ENCODE measurements at places on chromosomes 2 and 18.

- DNase-seq, result no peak
Measured at GRCh38 chr2:122955776-122956175, 1069.3 kb upstream of the CNTNAP5 start.

GRCh38 chr18:13252686-13253410 lies 34.3 kb downstream of the LDLRAD4 start:
- DNase-seq, result no peak

- peak; percentile 59 for DNase-seq
Measured at GRCh38 chr2:12501469-12502158, 215.1 kb upstream of the TRIB2 start.

GRCh38 chr18:63784787-63785452 lies 9.7 kb downstream of the SERPINB7 start:
- DNase-seq, result no peak

DNA sequence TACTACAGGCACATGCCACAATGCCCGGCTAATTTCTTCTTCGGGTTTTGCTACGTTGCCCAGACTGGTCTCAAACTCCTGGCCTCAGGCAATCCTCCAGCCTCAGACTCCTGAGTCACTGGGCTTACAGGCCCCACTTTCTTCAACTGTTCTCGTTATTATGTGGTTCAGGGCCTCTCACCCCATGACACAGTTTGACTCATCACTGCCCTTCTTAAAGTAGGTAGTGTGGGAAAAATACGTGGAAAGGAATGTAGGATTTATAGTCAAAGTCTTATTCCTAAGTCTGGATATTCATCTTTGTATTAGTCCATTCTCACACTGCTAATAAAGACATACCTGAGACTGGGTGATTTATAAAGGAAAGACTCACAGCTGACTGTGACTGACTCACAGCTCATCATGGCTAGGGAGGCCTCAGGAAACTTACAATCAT lies 19.4 kb downstream of the CENPA start:
- DNase-seq, result no peak

- DNase-seq, result no peak
Measured at GRCh38 chr2:160239436-160239835, 39.4 kb upstream of the ITGB6 start.

DNA sequence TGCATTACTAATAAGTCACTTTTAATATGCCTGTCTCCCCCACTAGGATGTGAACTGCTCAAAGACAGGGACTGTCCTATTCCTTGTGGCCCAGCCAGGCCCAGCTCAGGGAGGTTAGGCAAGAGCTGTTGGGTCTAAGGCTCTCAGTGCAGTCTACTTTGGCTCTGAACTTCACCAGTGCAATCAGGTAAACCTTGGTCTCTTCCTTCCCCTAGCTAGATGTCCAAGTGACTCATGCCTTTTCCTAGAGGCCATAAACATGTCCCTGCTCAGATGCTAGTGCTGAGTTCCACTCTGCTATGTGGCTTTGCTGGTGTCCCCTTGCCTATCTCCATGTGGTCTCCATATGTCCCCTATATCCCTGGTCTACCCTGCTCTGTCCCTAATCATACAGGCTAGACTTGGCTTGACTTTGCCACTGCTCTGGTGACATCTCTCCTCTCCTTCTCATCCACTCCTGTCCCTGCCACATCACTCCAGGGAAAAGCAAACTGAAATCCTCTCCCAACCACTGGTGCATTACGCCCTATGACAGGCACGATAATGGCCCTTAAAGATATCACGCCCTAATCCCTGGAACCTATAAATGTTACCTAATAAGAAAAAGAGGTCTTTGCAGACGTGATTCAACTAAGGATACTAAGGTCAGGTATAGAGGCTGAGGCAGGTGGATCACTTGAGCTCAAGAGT lies 45.7 kb upstream of the PPP1CB start:
- DNase-seq, result no peak

DNA sequence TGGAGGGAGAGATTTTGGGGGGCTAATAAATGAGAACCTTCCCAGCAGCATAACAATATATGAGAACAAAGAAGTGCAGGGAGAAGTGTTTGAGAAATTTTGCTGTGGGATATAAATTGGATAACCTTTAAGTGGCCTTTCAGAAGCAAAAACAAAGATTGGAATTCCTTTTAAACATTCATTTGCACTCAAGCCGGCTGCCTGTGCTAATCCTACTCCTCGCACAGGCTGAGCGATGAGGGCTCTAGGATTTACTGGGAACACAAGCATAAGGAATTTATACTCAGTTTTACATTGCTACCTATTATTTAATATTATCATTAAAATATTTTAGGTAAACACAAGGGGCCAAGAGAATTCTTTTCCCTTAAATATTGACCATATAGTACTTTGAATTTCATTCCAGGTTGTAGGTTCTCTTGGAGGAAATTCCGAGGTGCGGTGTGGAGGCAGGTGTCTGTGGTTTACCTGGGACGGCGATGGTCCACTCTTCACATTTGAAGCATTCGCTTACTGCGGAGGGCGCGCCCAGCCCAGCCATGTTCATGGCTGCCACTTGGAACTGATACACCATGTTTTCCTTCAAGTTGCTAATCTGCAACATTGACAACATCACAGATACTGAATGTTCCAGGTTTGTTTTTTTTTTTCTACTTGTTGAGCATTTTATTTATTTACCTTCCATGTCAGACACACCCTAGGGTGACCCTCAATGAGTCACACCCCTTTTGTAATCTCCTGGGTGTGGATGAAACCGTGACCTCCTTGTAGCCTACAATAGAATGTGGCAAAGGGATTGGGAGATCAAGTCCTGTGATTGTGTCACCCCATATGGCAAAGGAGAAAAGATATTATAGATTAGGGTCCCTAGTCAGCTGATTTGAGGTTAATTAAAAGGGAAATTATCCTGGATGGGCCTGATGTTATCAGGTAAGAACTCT lies 100.1 kb downstream of the MYOM1 start:
- DNase-seq, result peak; percentile 42

- no peak for DNase-seq
Measured at GRCh38 chr18:45493830-45494229, 121.4 kb upstream of the SLC14A2 start.

DNA sequence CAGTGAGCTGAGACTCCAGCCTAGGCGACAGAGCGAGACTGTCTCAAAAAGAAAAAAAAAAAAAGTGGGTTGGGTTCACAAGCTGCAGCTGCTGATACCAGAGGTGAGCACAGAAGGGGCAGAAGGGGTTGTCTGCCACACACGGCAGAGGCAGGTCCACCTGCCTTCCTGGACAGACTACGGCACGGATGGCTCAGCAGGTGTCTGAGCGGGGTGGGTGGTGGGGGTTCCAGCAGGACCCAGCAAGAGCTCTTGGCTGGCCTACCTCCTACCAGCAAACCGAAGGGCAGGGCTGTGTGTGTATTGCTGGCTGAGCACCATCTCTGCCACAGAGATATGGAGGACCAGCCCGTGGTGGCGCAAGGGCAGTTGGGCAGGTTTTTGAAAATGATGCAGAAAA lies 130.4 kb upstream of the ASB18 start:
- DNase-seq, result no peak

DNA sequence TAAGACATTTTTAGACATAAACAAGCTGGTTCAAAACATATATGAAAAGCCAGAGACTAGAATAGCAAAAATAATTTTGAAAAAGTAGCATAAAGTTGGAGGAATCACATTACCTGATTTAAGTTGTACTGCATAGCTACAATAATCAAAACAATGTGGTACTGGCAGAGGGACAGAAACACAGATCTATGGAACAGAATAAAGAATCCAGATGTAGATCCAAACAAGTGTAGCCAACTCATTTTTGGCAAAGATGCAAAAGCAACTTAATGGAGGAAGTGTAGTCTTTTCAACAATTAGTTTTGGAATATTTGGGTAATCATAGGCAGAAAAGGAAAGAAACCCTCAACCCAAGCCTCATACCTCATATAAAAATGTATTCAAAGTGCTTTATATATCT lies 278.7 kb upstream of the ZNF521 start:
- no peak for DNase-seq

GRCh38 chr2:68878071-68878711 lies 7.0 kb upstream of the BMP10 start:
- peak; percentile 60 for DNase-seq

DNA sequence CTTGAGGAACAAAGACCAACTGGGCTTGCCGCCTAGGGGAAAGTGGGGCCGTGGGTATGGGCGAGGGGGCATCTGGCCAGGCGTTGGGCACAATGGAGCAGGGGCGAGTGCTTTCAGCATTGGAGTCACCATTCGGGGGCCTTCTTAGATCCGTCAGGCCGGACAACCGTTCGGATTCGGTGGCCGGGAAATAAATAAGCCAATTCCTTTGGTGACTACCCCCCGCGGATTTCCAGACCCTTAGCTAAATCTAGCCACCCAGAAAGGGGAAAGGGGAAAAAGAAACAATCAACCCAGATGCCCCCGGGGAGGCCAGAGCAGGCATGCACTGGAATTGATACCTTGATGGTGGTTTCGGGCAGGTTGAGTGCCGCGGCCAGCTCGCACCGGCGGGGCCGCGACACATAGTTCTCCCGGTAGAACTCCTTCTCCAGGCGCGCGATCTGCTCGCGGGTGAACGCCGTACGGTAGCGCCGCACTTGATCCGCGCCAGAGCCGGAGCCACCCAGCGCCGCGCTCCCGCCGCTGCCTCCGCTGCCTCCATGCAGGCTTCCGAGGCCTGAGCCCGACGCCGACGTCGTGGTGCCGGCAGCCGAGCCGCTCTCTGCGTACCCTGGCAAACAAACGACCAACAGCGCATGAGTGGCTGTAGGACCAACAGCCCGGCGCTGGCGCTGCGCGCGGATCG lies 1.8 kb downstream of the EVX2 start:
- no peak for DNase-seq

GRCh38 chr2:12931186-12931844 lies 214.6 kb downstream of the TRIB2 start:
- DNase-seq, result peak; percentile 44

GRCh38 chr2:199797431-199798403 lies 53.3 kb downstream of the FTCDNL1 start:
- no peak for DNase-seq

- DNase-seq, result no peak
Measured at GRCh38 chr2:55078956-55079355, 28.7 kb upstream of the RTN4 start.

- DNase-seq, result no peak
Measured at GRCh38 chr2:211248841-211249240, 692.4 kb downstream of the CPS1 start.

DNA sequence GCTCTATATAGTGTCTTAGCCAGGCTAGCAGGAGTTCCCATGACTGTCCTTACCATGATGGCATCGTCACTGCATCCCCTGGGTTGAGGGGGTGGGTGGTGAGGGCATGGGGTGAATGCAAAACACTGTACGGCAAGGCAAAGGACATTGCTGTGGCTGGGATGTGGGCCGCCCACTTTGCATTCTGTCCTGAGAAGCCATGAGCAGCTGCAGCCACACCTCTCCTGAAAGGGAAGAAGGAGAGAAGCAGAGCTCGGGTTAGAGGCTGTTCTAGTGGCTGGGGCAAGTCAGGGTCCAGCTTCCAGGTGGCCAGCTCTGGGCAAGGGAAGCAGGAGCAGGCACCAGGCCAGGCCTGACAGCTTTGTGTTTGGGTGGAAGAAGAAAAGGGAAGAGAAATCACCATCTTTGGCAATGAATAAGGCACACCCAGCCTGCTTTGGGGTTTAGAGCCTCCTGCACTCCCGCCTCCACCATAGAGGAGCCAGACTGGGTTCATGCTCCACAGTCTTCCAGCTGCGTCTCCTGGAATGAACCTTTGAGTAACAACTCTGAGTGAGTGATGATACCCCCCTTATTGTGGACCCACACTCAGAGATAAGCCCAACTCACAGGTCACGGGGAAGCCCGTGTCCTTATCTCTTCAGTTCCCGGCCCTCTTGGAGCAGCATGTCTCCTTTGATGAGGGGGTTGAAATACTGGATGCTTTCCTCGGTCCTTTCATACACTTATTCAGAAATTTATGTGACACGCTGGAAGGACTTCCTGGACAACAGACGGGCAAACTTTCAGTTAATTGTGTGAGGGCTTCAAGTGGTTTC lies 63.4 kb downstream of the INPP4A start:
- DNase-seq, result peak; percentile 92

- DNase-seq, result no peak
Measured at GRCh38 chr18:13382954-13383827, 164.6 kb downstream of the LDLRAD4 start.

GRCh38 chr2:196170606-196171247 lies 651 bp downstream of the STK17B start:
- DNase-seq, result peak; percentile 63

DNA sequence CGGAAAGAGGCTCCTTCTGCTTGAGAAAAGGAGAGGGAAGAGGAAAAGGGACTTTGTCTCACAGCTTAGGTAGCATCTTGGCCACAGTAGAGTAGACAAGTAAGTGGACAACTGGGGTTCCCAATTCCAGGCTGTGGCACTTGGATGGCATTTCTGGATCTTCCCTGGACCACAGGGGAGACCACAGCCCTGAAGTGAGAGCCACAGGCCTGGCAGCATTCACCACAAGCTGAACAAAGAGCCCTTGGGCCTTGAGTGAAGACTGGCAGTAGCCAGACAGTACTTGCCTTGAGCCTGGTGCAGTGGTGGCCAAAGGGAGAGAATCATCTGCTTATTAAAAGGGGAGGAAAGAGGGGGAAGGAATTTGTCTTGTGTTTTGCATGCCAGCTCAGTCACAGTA lies 226.1 kb upstream of the KLHL14 start:
- no peak for DNase-seq

DNA sequence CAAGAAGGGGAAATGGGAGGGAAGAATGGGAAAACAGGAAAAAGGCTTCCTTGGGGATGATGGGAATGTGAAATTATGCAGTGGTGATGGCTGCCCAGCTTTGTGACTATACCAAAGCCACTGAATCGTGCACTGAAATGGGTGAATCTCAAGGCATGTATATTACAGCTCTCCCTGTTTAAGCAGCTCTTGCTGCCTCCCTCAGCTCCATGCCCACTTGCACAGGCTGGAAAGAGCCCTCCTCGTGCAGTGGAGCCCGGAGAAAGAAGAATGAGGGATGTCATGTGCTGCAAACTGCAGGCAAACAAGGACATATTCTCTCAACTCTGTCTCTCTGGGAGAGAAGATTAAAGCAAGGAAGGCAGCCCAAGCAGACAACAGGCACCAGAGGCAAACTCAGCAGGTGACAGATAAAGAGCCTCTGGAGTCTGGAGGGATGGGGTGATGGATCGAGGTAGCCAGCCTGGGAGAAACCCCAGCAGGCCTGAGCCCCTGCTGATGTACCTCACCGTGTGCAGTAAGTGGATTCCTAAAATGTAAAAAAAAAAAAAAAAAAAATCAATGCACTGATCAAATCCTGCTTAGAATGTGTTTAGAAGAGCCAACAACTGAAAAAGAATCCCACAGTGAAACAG lies 62.4 kb upstream of the SLC66A3 start:
- no peak for DNase-seq

GRCh38 chr2:150681120-150681804 lies 193.8 kb upstream of the RND3 start:
- peak; percentile 38 for DNase-seq

- peak; percentile 22 for DNase-seq
Measured at GRCh38 chr2:64607381-64608304, 46.1 kb downstream of the SERTAD2 start.

DNA sequence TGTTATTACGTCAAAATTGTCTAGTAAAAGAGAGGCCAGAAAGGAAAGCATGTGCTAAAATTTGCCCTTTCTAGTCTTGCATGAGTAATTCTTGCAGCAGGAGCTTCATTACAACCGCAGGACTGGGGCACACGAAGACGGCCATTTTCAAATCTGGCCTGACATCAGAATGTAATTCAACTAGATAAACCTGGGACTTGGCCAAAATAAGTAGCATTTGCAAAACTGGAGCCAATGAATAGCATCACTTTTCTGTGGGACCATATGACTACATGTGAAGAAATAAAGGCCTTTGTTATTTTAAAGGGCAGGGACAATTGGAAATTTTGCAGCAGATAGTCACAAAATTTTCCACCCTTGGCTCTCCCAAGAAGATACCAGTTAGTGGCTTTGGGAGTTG lies 3.0 kb upstream of the FZD7 start:
- no peak for DNase-seq
